ENCODE measurements at places on chromosomes 16 and 17.

DNA sequence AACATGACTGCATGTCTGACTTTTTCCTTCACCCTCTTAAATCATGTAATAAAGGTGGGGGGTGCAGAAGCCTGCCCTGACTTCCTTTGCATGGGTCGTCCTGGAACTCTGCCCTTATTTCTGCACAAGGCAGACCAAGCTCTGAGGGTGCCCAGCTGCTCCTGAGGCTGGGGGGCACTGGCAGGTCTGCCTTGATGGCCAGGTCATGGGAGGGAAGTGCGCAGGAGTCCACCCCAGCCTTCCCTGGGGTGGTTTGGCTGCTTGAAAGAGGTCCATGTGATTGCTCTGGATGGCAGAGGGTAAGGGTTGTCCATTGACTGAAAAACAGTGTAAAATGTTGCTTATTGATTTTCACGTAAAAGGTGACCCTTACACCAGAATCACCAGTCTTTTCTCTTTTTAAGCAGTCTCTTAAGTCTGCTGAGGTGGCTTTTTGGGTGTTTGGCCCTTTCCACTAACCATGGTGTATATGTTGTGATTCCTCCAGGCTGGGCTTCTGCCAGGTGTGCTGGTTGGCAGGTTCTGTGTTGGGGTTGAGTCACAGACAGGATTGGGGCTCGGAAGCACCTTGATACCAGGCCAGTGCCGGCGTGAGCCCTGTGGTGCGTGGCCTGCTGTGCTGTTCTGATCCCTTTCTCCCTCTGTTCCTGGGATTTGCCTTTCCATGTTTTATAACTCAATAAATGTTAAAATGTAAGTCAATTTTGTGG is 19.4 kb downstream of the DHX38 start:
- no peak for DNase-seq

GRCh38 chr17:11948789-11949188 is 48.5 kb downstream of the ZNF18 start:
- DNase-seq, result no peak

DNA sequence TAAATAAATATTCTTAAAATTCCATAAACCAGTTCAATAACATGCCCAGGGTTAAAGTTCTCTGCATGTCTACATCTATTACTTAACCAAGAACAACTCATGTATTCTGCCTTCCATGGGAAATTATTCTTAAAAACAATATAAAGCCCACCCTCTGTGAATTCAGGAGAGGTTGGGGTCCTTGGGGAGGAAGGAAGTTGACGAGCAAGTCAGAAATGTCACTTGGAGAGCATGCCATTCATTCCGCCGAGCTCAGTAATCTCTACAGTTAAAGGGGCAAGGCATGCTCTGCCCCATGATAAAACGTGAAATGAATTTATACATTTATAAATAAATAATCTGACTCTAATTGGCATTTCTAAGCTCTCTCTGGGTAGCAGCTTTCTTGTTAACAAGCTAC is 405.1 kb downstream of the TOX3 start:
- no peak for DNase-seq

- no peak for DNase-seq
These were observed 3.3 kb upstream of the PRSS33 start for GRCh38 chr16:2790631-2791030.

- no peak for DNase-seq
These were observed 19.2 kb upstream of the ABAT start for GRCh38 chr16:8655184-8655717.

DNA sequence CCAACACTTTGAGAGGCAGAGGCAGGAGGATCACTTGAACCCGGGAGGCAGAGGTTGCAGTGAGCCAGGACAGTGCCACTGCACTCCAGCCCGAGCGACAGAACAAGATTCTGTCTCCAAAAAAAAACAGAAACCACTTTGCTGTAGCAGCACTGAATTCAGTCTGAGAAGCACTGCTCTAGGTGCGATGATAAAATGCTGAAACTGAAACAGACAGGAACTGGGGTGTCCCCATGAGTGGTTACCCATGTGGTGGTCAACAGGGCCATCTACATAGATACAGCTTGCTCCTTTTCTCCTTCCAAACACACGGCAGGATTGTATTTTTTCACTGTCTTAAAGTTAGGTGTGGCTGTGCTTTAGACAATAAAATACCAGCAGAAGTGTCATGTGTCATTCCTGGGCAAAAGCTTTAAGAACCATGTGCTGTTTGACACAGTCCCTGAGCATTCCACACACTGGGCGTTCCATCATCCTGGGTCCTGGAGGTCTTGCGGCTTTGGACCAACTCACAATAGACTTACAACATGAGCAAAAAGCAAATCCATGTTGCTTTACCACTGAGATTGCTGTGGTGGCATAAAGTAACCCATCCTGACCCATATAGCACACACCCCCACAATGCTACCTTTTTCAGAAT is 11.5 kb downstream of the GAS7 start:
- no peak for DNase-seq

- no peak for DNase-seq
These were observed 478.2 kb downstream of the WWOX start for GRCh38 chr16:78577630-78578029.

DNA sequence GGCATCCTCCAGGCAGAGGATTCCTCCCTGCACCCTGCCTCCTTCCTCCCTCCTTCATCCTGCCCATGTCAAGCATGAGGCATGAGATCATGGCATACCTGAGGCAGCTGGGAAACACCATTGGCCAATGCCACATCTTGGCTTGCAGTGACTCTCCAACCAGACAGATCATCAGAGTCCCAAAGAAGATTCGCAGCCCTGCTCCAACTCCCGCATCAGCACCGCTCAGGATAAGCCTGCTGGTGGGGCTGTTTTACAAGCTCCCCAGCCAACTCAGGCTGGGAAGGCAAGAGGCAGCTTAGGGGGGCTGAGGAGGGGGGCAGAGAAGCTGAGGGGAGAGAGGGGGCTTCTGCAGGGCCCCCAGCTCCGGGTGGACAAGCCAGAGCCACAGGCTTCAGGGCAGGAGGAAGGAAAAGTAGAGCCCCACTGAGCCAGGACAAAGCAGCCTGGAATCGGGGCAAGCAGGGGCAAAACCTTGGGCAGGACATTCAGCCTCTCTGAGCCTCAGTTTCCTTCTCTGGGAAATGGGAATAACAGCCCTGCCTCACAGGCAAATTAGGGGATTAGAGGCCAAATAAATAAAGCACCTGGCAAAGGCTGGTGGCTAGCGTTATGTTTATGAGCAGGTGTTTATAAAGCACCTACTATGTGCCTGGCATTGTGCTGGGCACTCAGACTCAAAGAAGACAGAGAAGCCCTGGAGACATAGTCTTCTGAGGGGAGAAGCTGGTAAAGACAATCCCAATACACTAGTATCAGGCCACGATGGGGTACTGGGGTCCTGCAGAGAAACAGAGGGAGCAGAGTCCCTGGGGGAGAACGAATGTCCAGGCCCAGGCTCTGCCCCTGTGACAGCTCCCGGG is 88.1 kb downstream of the GOSR1 start:
- no peak for DNase-seq

GRCh38 chr16:78333808-78334207 is 234.4 kb downstream of the WWOX start:
- no peak for DNase-seq

DNA sequence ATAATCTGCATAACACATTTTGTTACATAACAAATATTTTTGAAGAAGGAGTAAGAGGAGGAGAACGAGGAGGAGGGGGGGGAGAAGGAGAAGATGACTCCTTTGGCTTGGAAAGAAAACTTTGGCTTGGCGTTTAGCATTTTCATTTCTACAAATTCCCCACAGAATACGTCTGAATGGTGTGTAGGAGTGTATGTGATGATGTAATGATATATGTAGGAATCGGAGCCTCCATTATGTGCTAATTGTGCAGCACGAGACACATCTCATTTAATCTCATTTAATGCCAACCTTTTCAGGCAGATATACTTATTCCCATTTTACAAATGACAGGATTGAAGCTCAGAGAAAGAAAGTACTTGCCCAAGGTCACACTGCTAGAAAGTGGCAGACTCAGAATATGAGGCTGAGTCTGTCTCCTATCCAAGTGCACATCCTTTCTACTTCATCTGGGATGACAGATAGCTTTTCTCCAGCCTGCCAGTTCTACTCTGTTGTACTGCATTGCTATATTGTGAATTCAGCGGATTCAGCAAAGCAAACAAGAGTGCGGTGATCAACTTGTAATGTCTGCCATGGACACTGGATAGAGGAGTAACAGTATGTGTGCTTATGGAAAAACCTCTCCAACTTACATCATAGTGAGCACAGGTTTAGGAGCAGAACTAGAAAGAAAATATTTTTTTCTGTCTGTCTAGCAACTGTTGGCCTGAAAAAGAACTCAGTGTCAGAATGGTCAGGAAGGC is 10.4 kb upstream of the SLC47A2 start:
- no peak for DNase-seq

DNA sequence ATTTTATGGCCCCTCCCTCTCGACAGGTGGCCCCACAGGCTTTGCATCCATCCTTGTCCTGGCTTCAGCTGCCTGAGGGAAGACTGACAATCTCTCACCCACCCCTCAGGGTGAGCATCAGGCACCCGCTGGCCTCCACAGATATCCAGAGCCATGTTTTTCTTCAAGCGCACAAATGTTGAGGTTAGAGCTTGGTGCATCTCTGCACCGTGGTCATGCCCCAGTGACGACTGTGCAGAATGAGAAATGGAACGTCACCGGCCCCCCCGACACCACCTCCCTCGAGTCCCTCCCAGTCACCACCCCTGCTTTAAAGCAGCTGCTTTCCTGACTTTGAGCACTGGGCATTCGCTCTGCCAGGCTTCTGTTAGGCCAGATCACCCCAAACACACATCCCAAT is 19.8 kb upstream of the TIMP2 start:
- DNase-seq, result no peak

GRCh38 chr17:68699936-68700335 is 98.8 kb upstream of the FAM20A start:
- DNase-seq, result no peak

- no peak for DNase-seq
These were observed 4.3 kb upstream of the ATP1B2 start for GRCh38 chr17:7646457-7646856.

- no peak for DNase-seq
These were observed 83.4 kb upstream of the ZFHX3 start for GRCh38 chr16:73131156-73131862.

DNA sequence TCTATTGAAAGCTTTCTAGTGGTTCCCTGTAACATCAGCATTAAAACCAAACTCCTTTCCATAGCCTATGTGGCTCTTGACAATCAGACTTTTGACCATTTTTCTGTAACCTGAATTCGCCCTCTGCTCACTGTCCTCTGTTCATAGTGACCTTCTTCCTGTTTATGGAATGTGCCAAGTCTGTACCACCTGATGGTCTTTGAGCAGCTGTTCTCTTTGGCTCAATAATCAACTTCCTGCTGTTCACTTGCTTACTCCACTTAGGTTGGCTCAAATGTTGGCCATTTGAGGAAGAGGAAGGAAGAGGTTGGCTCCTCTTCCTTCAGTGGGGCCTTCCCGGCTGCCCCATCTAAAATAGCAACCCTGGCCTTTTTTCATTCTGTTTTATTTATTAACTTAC is 251.5 kb downstream of the CA10 start:
- no peak for DNase-seq

DNA sequence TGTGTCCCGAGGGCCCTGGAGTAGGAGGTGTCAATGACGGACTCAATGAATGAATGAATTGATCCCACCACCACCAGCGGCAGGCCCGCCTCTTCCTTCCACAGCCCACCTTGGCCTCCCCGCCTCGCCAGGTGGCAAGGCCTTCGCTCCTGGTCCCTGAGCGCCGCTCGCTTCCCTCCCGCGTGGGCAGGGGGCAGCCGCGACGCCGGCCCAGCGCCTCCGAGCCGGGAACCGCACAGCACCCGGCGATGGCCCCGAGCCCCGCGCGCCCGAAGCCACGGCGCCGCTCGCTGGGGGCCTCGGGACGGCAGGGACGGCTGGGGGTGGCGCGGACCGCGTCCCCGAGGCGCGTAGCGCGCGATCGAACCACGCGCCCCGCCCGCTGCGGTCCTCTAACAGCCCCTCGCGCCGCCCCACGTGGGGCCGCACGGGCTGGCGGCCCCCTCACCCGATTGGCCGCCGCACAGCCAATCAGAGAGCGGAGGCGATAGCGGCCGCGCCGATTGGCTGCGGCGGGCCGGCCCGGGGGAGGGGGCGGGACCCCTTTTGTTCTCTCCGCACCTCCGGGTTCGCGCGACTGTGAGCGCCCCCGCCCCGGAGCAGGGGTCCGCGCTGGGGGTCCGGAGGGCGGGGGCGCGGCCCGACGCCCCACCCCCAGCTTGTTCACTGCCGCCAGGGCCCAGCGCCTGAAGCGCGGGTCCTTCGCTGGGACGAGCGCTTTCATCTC is 31.4 kb downstream of the ACTG1 start:
- no peak for DNase-seq

DNA sequence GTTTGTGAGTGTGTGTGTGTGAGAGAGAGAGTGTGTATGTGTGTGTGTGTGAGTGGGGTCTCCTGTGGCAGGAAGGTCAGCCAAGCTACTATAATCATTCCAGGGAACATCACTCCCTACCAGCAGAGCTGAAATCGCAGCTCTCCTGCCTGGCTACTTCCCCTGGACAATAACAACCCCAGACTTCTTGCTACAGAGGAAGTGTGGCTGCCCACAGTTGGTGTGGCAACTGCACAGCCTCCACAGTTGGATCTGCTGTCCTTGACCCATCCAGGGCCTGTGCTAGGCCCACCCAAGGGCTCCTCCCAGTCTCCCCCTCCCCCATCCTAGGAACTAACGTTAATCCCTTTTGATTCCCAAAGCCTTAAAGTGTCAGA is 1.5 kb downstream of the SLC13A5 start:
- no peak for DNase-seq

- no peak for DNase-seq
These were observed at the start of gene SLC22A31 for GRCh38 chr16:89200124-89200849. Gene SLC22A31, minus strand, starts transcription at chr16:89200537. Its CDS starts 36 bp downstream, at chr16:89200501.

GRCh38 chr17:57665128-57665527 is 80.0 kb downstream of the CCDC182 start:
- DNase-seq, result no peak

DNA sequence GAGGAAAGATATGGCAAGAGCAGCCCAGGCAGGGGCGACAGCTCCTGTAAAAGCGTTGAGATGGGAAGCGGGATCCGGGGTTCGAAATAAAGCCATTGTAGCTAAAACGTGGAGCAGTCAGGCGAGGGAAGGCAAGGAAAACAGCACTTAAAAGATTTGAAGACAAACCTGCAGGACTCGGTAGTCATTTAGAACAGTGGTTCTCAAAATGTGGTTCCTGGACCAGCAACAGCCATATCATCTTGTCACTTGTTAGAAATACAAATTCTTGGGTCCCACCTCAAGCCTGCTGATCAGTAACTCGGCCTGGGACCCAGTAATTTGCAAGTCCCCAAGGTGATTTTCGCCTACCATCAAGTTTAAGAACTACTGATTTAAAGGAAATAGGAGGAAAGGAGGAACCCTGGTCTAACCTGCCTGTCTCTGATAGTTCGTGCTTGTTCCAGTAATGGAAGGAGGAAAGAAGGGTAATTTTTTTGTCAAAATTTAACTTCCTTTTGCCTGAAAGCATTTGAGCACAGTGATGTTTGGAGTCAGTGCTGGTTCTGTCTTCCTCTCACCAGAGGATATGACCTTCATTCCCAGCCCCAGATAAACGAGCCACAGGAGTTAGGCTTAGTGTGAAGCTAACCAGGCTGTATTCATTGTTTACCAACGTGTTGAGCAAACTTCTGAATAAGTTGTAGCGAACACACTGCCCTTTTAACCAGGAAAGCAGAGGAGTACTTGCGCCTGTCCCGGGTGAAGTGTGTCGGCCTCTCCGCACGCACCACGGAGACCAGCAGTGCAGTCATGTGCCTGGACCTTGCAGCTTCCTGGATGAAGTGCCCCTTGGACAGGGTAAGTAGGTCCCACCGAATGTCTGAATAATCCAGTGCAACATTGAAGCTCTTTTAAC is 1.1 kb downstream of the ORC6 start:
- DNase-seq, result no peak

GRCh38 chr17:73174126-73174525 is 9.3 kb downstream of the SSTR2 start:
- DNase-seq, result no peak

All from activated naive CD4-positive, alpha-beta T cell (primary cell).